ENCODE measurements at places on chromosomes 3 and 15.

- DNase-seq = no peak
Observed at GRCh38 chr15:68641376-68641775, 62.6 kb downstream of the CORO2B start.

GRCh38 chr15:33551860-33552259 lies 241.1 kb downstream of the RYR3 start:
- DNase-seq = no peak

- no peak for DNase-seq
Observed at GRCh38 chr3:169283951-169284350, 379.6 kb downstream of the MECOM start.

GRCh38 chr3:36852071-36852470 lies 87.7 kb upstream of the DCLK3 start:
- DNase-seq = no peak
